ENCODE measurements at places on chromosomes 16 and 17.

- DNase-seq, result no peak
Measured at GRCh38 chr17:83009414-83010205, 69.8 kb upstream of the METRNL start.

DNA sequence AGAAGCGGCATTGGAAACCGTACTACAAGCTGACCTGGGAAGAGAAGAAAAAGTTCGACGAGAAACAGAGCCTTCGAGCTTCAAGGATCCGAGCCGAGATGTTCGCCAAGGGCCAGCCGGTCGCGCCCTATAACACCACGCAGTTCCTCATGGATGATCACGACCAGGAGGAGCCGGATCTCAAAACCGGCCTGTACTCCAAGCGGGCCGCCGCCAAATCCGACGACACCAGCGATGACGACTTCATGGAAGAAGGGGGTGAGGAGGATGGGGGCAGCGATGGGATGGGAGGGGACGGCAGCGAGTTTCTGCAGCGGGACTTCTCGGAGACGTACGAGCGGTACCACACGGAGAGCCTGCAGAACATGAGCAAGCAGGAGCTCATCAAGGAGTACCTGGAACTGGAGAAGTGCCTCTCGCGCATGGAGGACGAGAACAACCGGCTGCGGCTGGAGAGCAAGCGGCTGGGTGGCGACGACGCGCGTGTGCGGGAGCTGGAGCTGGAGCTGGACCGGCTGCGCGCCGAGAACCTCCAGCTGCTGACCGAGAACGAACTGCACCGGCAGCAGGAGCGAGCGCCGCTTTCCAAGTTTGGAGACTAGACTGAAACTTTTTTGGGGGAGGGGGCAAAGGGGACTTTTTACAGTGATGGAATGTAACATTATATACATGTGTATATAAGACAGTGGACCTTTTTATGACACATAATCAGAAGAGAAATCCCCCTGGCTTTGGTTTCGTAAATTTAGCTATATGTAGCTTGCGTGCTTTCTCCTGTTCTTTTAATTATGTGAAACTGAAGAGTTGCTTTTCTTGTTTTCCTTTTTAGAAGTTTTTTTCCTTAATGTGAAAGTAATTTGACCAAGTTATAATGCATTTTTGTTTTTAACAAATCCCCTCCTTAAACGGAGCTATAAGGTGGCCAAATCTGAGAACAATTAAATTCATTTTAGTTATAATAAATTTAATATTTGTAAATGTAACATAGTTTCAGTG lies 1.7 kb downstream of the HEXIM1 start:
- peak; percentile 32 for DNase-seq

GRCh38 chr16:69775563-69775962 lies 13.4 kb downstream of the WWP2 start:
- DNase-seq, result peak; percentile 50

GRCh38 chr16:89555265-89555664 lies 5.2 kb upstream of the RPL13 start:
- DNase-seq, result no peak

DNA sequence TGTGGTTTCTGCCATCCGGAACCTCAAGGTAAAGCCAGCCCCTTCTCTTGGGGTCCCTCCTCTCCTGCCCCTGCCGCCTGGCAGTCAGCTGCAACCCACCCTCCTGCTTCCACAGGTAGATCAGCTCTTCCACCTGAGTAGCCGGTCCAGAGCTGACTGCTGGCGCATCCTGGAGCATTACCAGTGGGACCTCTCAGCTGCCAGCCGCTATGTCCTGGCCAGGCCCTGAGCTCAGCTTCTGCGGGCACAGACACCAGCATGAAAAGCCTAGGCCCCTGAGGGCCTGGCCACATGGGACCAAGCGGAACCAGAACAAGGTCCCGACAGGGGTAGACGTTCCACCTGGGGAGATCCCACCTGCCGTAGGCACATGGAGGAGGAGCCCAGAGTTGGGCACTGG lies 5.5 kb downstream of the PLSCR3 start:
- DNase-seq, result no peak

GRCh38 chr17:34478244-34478643 lies 101.1 kb upstream of the TMEM132E start:
- no peak for DNase-seq

GRCh38 chr16:49788572-49788971 lies 67.3 kb downstream of the ZNF423 start:
- no peak for DNase-seq

DNA sequence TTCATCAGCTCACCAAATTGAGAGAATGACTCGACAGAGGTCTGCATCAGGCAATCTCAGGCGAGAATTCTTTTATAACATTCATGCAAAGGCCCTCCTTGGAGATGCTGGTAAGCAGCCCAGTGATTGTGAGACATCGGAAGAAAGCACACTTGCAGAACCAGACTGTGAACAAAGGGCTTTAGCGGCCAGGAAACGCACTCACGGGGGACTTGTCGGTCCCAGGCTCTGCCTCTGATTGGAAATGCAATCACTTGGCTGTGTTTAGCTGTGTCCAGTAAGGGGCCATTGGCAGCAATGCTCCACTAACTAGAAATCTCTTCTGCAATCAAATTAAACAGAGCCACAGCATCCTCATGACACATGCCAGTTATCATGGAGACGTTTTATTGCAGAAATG lies 226.7 kb upstream of the CDH13 start:
- no peak for DNase-seq

- no peak for DNase-seq
Measured at GRCh38 chr17:15917438-15918027, 27.4 kb upstream of the ADORA2B start.

All from inflammatory macrophage treated with lipopolysaccharide for 1 hour (primary cell).